ENCODE measurements at places on chromosomes 11 and 22.
A peak's percentile ranks its signal among the peaks of the same experiment; 100 is the strongest.

DNA sequence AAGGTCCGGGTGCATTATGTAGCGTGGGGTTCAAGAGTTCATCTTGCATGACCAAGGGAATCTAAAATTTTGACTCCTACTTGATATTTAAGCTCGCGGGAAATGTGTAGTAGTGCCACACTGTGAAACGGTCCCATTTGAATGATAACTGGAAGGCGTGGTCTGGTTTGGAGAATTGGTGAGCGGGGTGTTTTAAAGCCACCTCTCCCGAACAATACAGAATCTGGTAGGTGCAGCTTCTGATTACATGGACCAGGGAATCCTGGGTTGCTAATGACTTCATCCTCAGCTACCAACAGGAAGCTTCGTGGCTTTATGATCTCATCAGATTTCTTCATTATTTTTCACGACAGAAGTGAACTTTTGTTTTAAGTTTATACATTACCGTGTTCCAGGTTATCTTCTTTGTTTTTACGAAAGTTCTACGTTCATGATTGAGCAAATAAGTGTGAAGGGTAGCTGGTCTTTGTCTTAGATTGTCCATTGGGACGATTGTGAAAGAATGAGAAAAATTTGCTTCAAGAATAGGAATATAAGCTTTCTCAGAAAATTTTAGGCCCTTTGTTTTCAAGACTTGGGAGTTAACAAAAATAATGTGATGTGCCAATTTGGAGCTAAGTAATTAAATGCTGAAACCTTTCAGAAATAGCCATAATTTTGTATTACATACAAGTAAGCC lies 1.7 kb downstream of the QSER1 start:
- peak; percentile 14 for DNase-seq

GRCh38 chr11:70020336-70021214 lies 57.5 kb upstream of the ANO1 start:
- no peak for DNase-seq

GRCh38 chr11:118921121-118921928 lies 4.4 kb downstream of the BCL9L start:
- DNase-seq = no peak

GRCh38 chr11:1906181-1906580 lies 13.3 kb upstream of the TNNT3 start:
- DNase-seq = no peak

DNA sequence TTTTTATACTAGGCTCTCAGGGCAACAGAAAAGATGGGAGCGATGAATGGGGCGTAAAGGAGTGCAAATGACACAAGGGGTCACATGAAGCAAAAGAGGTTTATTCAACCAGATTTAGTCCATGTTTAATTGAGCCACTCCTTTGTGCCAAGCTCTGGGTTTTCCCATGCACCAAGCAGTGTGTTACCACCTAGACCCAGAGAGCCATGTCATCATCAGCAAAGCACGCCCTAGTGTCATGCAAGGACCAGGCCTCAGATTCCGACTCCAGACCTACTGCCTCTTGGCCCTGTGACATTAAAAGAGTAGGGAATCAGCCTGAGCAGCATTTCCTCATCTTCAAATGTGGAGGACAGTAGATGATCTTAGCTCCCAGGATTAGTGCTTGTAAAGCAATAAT lies 1.1 kb upstream of the IGLL5 start:
- no peak for DNase-seq

Measured in nephron progenitor cell (in vitro differentiated cells).